ENCODE measurements at places on chromosomes 3 and 15.

DNA sequence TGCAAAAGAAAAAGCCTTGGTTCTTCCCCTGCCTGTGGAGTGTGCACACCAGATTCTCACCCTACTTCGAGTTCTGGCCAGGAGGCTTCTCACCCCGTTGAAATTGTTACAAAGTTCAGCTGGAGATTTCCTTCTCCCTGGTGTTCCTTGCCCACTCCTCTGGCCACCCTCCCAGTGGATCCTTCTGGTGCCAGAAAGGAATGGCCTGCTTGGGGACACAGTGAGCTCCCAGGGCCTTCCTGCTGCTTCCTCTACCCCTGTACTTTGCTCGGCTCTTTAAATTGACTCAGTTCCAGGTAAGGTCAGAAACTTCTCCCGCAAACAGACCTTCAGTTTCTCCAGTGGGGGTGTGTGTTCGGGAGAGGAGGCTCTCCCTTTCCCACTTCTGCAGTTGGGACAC is 140.1 kb upstream of the CFAP20DC start:
- no peak for DNase-seq

- DNase-seq = no peak
Observed at GRCh38 chr3:28590216-28590615, 241.6 kb upstream of the AZI2 start.

- no peak for DNase-seq
Observed at GRCh38 chr3:153399636-153400035, 237.6 kb downstream of the RAP2B start.

GRCh38 chr3:129705274-129705673 is 98.8 kb upstream of the PLXND1 start:
- DNase-seq = no peak

All from inflammatory macrophage (primary cell).